ENCODE measurements at places on chromosomes 4 and X. TPM values are rescaled to one million over a fixed set of nuclear protein-coding genes. Genes with fewer than 3 reads are reported as not detected.
A peak's percentile ranks its signal among the peaks of the same experiment; 100 is the strongest.

ALAS2 gene
- total RNA-seq: not detected

PARM1 gene
- total RNA-seq: 0.05 TPM

DNA sequence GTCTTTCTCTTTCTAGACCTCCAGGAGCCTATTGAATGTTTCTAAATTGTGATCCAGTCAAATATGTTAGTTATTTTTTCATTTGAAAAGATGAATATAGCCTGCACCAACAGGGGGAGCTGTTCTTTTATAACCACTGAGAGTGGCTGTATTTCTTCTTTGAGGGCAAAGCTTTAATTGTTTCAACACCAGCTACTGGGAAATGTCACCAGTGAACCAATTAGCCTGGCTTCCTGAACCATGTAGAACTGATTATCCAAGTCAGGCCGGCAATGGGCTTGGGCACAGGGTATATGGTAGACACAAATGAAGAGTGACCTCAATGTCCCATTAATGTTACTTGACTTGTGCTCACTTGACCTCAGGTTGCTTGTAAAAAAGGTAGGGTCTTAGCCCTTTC, 4.8 kb upstream of the DAPP1 start:
- no peak overlapping the region for H3K27ac ChIP-seq
- no peak for DNase-seq
- H3K36me3 ChIP-seq: no peaks in the 10 kb centered on the region
- H3K27me3 ChIP-seq: no peaks in the 10 kb centered on the region

DNA sequence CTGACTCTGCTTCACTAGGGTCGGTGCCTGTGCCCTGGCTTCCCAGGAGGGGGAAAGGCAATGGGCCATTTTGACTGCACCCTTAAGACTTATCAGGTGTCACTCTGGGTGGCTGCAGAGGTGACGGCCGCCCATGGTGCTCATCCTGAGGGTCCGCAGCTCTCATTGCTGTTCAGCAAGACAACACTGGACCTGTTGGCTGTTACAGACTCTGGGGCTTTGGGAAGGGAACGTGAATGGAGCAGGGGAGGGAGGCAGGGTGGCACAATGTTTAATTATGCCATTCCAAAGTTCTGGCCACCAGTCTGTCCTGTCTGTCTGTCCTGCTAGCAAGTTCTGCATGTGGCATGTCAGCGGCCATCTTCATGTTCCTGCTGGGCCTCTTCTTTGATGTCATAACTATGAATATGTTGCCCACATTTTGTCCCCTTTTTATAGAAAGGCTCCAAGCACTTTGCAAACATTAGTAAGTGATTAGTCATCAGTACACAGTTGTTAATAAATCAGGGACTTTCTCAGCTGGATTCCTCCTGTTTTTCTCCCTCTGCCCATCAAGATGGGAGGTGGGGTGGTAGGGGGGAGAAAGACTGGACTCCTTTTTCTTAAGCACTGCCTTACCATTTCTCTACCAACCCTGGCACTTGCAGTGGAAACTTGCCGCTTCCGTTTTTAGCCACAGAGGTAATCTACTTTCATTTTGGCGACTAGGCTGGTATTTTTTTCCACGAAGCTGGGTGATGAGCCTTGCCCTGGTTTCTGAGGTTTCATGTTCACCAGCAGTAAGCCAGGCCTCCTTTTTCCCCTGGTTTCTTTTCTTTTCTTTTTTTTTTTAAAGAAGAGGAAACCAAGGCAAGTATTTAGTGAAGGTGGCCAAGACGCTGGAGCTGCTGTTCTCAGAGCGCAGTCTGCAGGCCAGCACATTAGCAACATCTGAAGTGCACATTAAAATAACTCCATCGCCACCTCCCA, 88.6 kb upstream of the TRIM2 start:
- H3K36me3 ChIP-seq: no peaks in the 10 kb centered on the region
- H3K4me1 ChIP-seq: peaks cover 66% of the 10 kb centered on the region
- no peaks in the 10 kb centered on the region for H3K27me3 ChIP-seq
- peak overlapping the region; percentile 20 for H3K4me3 ChIP-seq
- peak; percentile 46 for DNase-seq

GRCh38 chr4:112673076-112673475, 36.1 kb downstream of the LARP7 start:
- H3K27me3 ChIP-seq: no peaks in the 10 kb centered on the region
- H3K27ac ChIP-seq: no peak overlapping the region
- H3K36me3 ChIP-seq: no peaks in the 10 kb centered on the region

GRCh38 chrX:24167719-24168472, 18.4 kb downstream of the ZFX start:
- H3K4me1 ChIP-seq: peaks cover 7% of the 10 kb centered on the region
- DNase-seq: no peak
- no peak overlapping the region for H3K27ac ChIP-seq
